ENCODE measurements at places on chromosomes 2 and 18. TPM values are rescaled to one million over a fixed set of nuclear protein-coding genes. Genes with fewer than 3 reads are reported as not detected.
A peak's percentile ranks its signal among the peaks of the same experiment; 100 is the strongest.

GRCh38 chr2:173990970-173991819 is 26.0 kb upstream of the SP3 start:
- H3K27ac ChIP-seq: peak overlapping the region; percentile 62
- no peaks in the 10 kb centered on the region for H3K27me3 ChIP-seq
- peaks cover 6% of the 10 kb centered on the region for H3K4me1 ChIP-seq
- no peaks in the 10 kb centered on the region for H3K36me3 ChIP-seq
- DNase-seq: peak; percentile 89
- H3K4me3 ChIP-seq: no peak overlapping the region

GRCh38 chr18:55485666-55486065 is 102.3 kb downstream of the TCF4 start:
- no peaks in the 10 kb centered on the region for H3K36me3 ChIP-seq
- DNase-seq: no peak
- H3K27ac ChIP-seq: no peak overlapping the region
- H3K4me3 ChIP-seq: no peak overlapping the region

GRCh38 chr2:159457589-159457988 is 158.8 kb downstream of the BAZ2B start:
- H3K27ac ChIP-seq: no peak overlapping the region
- no peaks in the 10 kb centered on the region for H3K36me3 ChIP-seq
- H3K4me3 ChIP-seq: no peak overlapping the region
- peaks cover 5% of the 10 kb centered on the region for H3K4me1 ChIP-seq
- DNase-seq: no peak

DNA sequence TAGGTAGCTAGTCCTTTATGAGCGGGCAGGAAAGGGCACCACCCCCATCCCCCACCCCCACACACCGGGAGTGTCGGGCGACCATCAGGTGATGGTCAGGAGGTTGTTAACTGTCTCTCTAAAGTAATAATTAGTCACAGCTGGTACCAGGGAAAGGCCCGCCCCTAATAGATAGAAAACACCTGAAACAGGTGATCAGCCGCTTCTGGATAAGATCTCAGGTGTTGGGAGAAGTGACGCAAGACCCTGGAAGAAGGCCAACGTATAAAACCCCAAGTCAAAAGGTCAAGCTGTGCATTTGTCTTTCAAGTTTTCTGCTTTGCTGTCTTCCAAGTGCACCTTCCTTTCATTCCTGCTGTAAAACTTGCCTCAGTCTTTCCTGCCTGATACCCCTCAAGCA is 59.6 kb upstream of the LINC00305 start:
- H3K4me1 ChIP-seq: no peaks in the 10 kb centered on the region
- no peak for DNase-seq
- no peaks in the 10 kb centered on the region for H3K27me3 ChIP-seq
- H3K27ac ChIP-seq: no peak overlapping the region
- H3K4me3 ChIP-seq: no peak overlapping the region
- H3K36me3 ChIP-seq: no peaks in the 10 kb centered on the region

DNA sequence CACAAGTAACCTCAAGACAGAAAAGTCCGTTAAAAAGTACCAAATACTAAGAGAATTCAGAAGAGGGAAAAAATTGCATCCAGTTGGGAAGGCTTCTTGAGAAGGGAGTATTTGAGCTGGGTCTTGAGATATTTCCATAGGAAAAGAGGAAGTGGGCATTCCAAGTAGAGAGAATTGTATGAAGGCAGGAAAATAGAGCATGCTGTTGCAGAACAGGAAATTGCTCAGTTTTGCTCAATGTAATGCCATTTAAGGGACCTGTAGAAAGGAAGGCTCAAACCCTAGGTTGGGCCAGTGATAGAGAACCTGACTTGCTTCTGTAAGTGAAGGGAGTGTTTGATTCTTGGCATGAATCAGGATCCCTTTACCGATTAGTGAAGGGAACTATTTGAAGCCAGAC is 1.0 kb upstream of the ZC3H8 start:
- DNase-seq: no peak
- H3K27ac ChIP-seq: no peak overlapping the region
- no peaks in the 10 kb centered on the region for H3K4me1 ChIP-seq
- no peak overlapping the region for H3K4me3 ChIP-seq

DNA sequence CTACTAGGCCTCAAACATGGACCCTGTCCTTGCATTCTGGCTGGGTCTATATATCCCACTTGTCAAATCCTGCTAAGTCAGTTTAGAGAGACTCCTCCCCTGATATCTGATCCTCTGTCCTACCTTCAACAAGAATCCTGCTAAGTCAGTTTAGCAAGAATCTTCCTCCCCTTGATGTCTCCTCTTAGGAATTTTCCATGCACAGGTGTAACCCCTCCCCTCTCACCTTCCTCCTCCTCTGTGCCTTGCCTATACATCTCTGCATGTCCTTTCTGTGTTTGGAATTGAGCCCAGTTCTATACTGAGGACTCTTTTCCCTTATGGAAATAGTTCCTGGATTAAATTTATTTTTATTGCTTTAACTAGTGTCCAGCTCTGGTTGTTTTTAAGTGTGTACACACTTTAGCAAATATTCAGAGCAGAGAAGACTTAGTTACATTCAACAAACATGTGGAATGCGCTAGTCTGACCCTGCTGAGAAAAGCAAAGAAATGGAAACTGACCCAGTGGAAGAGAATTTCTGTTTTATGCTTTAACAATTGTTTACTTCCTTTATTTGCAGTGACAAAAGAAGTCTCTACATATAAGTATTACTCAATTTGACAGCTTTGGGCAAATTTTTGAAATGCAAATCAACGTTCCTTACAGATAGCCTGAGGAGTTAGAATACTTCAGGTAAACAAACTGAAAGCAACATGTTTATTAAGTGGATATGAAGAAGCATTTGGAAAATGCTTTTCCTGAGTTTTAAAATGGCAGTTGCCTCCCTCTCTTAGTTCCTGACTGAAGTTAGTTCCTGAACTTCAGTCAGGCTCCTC is 80.6 kb downstream of the RIT2 start:
- no peak overlapping the region for H3K27ac ChIP-seq
- no peak overlapping the region for H3K4me3 ChIP-seq
- no peaks in the 10 kb centered on the region for H3K36me3 ChIP-seq
- no peaks in the 10 kb centered on the region for H3K4me1 ChIP-seq

DNA sequence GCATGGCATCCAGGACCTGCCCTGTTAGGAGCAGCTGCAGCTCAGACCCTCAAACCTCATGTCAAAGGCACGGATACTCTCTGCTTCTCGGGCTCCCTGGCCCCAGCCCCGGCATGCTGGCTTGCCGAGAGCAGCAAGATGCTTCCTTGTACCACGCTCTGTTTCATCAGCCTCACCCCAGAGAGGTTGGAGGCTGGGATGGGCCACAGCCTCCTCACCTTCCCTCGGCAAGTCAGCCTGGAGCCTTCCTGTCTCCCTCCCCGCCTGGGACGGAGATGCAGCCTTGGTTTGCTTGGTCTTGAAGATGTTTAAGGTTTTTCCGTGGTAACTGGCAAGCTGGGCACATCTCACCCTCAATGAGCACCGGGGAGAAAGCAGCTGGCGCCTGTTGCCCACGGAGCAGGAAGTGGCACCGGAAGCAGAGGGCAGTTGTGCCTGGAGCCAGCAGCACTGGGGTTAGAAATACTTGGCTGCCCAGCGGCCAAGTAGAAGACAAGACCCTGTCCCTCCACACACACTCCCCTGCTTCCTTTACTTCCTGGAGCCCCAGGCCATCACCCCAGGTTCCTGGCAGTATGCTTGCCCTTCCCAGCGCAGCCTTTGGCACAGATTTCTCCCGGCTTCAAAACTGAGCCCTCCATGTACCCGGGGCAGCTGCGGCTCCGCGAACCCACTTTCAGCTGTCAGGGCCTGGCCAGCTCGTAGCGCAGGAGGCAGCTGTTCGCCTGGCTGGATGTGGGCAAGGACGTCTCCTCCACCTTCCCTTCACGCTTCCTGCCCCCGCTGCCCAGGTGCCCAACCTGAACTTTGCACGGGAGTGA is 17.4 kb downstream of the FBLN7 start:
- no peak for DNase-seq
- H3K36me3 ChIP-seq: no peaks in the 10 kb centered on the region
- H3K4me1 ChIP-seq: no peaks in the 10 kb centered on the region
- H3K4me3 ChIP-seq: no peak overlapping the region
- no peaks in the 10 kb centered on the region for H3K27me3 ChIP-seq

DNA sequence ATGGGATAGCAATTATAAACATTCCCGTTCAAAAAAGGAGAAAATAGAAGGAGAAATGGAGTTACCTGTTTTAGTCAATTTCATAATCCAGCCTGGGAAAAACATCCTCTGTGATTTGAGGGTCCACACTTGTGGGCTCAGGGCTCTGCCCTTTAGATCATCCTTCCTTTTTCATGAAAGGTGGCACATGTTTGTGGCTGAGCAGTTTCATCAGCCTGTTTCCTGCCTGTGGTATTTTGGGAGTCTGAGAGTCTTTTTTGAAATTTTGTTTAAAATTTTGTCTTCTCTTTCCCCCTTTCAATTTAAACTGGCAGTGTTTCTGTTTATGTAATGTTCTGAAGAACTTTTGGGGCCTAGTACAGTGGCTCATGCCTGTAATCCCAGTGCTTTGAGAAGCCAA is 84.0 kb downstream of the KIAA1328 start:
- no peak overlapping the region for H3K4me3 ChIP-seq
- no peaks in the 10 kb centered on the region for H3K27me3 ChIP-seq

GRCh38 chr2:68412127-68412819 is 47.2 kb downstream of the PLEK start:
- no peaks in the 10 kb centered on the region for H3K4me1 ChIP-seq
- DNase-seq: no peak
- H3K27ac ChIP-seq: no peak overlapping the region
- no peaks in the 10 kb centered on the region for H3K36me3 ChIP-seq

DNA sequence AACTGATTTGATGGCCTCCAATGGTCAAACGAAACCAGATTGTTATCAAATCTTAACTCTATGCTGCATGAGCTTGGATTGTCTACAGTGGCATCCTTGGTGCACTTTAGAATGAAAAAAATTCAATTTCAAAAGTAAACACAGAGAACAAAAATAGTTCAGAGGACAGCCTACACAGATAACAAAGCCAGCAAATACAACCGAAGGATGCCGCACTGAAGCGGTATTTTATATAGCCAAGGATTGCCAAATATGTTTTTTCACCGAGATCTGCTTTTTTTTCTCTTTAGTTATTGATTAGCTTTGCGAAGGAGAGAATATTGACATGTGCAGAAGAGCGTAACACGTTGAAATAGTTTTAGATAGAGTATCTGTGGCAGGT is 72.0 kb downstream of the SLC4A3 start:
- DNase-seq: no peak
- no peaks in the 10 kb centered on the region for H3K27me3 ChIP-seq
- H3K4me1 ChIP-seq: no peaks in the 10 kb centered on the region
- H3K36me3 ChIP-seq: no peaks in the 10 kb centered on the region
- no peak overlapping the region for H3K27ac ChIP-seq

GRCh38 chr18:26902291-26902690 is 36.8 kb upstream of the AQP4 start:
- no peak overlapping the region for H3K27ac ChIP-seq
- no peaks in the 10 kb centered on the region for H3K36me3 ChIP-seq
- no peak for DNase-seq

GAREM2 gene
- total RNA-seq: under 0.01 TPM

DCDC2C gene
- total RNA-seq: not detected

DNA sequence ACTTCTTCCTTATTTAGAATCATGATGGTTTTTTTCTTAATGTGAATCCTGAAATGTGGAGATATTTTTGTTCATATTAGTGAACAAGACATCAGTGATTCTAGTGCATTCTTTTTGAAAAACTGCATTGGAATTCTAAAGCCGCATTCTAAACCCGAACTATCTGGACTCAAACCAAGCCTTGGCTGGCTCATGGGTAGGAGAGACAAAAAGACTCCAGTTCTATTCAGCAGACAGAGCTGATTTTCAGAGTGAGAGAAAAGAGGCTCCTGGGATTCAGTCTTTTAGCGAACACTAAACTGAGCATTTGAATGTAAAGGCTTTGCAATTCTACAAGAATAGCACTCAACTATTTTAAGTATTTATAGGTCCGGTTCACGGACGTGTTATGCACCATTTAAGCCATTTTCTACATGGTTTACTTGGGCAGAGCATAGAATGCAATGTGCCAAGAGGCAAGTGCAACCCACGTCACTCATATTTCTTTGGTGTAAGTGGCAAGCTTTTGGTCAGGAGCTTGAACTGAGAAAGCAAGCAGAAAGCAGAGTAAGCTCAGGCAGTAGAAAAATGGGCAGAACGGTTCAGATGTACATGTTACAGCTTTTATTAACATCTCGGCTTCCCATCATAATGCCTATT is 227.3 kb upstream of the RAB12 start:
- H3K4me3 ChIP-seq: no peak overlapping the region
- H3K27ac ChIP-seq: no peak overlapping the region
- no peaks in the 10 kb centered on the region for H3K36me3 ChIP-seq
- H3K4me1 ChIP-seq: no peaks in the 10 kb centered on the region
- H3K27me3 ChIP-seq: no peaks in the 10 kb centered on the region

NPPC gene
- total RNA-seq: not detected

AKAIN1 gene
- total RNA-seq: not detected

DNA sequence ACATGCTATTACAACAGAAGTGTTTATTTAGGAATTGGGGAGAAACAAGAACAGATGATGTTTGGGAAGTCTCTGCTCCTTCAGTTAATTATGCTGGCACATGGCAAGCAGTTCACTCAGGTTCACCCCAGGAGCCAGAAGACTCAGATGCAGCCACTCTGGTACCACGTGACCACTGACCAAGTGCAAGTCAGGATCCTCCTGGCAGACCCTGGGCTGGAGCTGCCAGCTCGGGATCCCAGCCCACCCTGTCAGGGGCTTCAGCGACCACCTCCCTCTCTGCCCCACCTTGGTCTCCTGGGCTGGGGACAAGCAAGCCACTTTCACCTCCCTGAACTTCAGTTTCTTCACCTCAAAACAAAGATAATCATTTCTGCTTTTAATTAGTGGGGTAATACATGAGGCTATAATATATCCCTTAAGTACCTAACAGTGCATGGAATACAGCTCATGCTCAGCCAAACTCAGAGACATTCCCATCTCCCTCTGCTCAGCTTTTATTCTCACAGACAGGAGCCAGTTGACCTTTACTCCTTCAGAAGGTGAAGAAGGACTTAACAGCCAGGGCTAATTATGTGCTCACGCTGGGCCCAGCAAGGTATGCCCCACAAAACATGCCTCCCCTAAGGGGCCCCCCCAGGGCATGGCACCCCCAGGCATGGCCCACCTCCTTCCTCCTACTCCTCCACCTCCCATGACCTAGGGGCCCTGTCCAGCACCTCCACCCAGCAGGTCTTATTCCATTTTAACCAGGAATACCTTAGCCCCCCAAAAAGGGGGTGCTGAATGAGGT is 11.8 kb downstream of the CRACDL start:
- no peak for DNase-seq
- no peaks in the 10 kb centered on the region for H3K36me3 ChIP-seq
- no peak overlapping the region for H3K27ac ChIP-seq
- no peak overlapping the region for H3K4me3 ChIP-seq

DNA sequence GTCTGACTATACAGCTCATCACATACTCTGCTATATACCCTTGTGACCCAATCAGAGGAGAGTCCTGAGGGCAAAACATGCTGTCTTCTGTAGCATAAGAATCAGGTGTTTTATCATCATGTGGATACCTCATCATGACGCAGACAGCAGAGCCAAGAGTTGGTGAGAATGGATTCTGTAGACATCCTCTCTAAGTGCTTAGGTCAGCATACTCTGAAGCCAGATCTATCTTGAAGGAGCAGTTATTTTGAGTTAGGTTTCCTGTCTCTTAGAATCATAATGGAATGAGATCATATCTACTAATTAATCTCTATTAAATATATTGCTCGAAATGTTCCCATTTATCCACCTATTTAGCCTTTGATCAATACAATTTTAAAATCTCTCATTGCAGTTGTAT is 190.2 kb upstream of the KCNH7 start:
- H3K27ac ChIP-seq: no peak overlapping the region
- no peak overlapping the region for H3K4me3 ChIP-seq
- no peaks in the 10 kb centered on the region for H3K4me1 ChIP-seq
- DNase-seq: no peak

- no peak overlapping the region for H3K4me3 ChIP-seq
- H3K27me3 ChIP-seq: no peaks in the 10 kb centered on the region
- no peak overlapping the region for H3K27ac ChIP-seq
These were observed 281.0 kb downstream of the PRKCE start for GRCh38 chr2:45932278-45932975.

Measured in uterus (tissue), 4 donors.